Stimulated activated CD8-positive, alpha-beta memory T cell treated with anti-CD3 and anti-CD28 coated beads, Interleukin-7, amount 100 ng/mL, for 48 hours (primary cell): ENCODE measurements at places on chromosomes 16 and 17.
A peak's percentile ranks its signal among the peaks of the same experiment; 100 is the strongest.

GRCh38 chr16:89198417-89199240, 1.7 kb downstream of the SLC22A31 start:
- no peak for DNase-seq

DNA sequence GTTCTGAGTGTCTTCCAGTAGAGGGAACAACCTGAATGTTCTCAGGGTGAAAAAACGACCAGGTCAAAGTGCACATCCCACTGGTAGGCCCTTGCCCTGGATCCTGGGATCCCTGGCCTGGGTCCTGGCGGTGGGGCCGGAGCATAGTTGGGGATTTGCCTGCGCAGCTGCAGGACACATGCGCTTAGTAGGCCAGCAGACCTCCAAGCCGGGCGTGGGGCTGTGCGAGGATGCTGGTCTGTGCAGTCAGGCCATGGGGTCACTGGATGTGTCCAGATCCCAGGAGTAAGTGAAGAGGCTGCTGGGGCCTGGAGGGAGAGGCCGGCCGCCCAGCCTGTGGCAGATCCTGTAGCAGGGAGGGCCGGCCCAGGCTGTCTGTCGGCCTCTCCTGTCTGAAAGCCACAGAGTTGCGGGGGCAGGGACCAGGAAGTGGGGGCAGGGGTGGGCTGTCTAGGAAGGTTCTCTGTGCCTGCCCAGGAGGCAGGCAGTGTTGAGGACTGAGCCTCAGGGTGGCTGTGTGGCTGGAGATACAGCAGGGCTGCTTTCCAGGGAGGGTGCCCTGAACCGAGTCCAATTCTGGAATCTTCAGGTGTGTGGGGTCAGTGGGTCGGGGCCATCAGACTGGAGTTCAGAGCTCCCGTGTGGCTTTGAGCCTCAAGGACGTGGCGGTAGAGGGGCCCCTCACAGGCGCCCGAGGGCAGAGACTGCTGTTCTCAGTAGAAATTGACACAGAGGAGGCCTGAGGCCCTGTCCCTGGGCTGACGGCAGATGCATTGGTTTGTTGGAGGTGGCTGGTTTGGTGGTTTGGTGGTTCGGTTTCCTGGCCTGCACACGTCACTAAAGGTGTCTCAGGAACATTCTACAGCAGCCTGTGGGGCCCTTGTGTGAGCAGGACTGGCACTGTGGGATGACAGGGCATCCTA, 17.2 kb upstream of the NUDT16L1 start:
- DNase-seq, result no peak

DNA sequence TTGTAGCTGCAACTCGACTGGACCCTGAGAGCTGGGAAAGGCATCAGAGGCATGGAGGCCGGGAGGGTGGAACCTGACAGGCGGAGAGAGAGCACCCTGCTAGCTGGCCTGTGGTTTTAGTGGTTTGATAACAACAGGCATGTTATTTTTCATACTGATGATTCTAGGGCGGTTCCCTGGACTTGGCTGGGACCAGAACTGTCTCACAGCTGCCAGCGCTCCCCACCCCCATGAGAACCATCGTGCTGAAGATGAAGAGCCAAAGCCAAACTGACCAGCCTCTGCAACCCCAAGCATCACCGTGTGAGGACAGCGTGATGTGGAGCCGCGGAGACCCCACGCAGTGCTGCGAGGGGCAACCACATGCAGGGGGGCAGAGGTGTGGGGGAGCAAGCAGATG, 28.5 kb downstream of the MXRA7 start:
- no peak for DNase-seq

DNA sequence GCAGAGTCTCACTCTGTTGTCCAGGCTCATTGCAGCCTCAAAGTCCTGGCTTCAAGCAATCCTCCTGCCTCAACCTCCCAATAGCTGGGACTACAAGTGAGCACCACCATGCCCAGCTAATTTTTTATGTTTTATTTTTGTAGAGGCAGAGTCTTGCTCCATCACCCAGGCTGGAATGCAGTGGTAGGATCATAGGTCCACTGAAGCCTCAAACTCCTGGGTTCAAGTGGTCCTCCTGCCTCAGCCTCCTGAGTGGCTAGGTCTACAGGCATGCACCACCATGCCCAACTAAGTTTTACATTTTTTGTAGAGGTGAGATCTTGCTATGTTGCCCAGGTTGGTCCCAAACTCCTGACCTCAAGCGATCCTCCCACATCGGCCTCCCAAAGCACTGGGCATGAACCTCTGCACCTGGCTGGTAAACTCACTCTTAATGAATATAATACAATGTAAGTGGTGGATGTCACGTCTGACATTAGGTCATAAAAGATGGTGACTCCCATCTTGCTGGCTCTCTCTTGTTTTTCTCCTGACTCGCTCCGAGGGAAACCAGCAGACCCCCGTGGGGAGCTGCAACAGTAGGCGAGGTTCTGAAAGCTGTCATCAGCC, 126.2 kb downstream of the IRX3 start:
- no peak for DNase-seq

DNA sequence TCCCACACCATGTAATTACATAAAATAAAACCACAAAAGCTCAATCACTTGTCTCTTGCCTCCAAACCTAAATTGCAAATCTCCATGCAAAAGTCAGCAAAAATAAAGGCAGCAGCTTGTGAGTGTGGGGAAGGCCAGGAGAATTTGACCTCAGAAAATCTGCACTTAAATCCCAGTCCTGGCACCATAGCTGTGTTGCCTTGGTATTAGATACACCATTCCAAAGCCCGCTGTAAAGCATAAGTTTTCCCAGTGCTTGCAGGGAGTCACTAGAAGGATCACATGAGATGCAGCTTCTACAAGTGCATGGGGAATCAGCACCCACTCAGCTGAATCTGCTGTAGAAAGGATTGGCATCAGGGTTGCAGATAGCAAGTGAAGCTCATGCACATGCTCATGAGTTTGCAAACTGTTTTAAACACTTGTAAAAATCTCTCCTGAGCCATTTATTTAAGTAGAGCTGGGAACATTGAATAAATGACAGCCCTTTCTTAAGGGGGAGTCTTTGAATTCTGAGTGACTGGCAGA, 495.0 kb upstream of the HSBP1 start:
- DNase-seq, result no peak

DNA sequence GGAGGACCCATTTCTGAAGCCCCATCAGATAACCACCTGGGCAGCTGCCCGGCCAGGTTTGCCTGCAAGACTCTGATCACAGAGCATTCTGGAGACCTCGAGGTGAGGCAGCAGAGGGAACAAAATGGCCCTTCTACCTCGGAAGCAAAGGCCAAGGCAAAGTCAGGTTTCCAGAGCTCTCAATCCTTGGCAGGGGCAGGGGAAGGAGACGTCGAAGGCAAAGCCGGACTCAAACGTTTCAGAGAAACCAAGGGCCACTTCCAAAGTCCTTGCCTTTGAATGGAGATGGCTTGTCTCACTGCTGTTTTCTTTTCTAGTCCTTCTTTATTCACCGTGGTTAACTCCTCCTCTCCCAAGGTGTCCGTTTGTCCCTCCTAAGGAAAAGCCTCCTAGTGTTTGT, 355.3 kb downstream of the SOX9 start:
- DNase-seq, result no peak

GRCh38 chr16:67915831-67916723, 15.6 kb downstream of the CTRL start:
- no peak for DNase-seq

- no peak for DNase-seq
Measured at GRCh38 chr17:58747674-58748073, 8.0 kb upstream of the PPM1E start.

DNA sequence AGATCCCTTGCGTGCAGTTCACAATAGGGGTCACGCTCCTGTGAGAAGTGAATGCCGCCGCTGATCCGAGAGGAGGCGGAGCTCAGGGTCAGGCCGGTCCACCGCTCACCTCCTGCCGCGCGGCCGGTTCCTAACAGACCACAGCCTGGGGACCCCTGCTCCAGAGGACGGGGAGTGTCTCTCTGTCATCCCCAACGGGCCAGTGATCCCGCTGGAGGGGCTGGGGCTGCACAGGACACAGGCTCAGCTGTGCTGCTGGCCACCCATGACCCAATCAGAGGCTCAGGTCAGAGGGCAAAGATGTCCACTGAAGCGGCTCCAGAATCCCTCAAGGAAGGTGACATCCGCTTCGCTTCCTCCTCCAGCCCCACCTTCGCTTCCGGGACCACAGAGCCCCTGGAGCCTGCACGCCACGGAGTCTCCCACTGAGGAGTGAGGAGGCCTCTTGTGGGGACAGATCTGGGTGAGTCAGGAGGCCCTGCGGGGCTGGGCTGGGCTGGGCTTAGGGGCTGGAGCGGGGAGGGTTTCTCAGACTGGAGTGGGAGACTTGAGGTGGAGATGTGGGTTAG, 115.4 kb downstream of the METRNL start:
- DNase-seq, result peak; percentile 25

- DNase-seq, result no peak
Measured at GRCh38 chr16:23500862-23501225, 9.4 kb downstream of the GGA2 start.

DNA sequence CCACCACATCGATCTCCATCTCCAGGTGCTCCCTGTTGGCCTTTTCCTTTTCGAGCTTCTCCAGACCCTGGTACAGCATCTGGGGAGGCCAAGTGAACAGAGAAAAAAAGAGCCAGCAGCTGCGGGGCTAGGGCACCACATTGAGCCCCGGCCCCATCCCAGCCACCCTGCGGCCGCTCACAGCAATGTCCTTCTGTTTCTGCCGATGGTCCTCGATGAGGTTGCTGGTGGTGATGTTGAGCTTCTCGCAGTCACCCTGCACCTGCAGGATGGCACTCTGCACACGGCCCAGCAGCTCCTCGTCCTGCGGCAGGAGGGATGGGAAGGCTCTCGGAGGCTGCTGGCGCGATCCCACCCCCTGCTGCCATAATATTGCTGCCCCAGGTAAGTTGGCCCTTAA, 15.5 kb downstream of the UBALD2 start:
- DNase-seq, result no peak

DNA sequence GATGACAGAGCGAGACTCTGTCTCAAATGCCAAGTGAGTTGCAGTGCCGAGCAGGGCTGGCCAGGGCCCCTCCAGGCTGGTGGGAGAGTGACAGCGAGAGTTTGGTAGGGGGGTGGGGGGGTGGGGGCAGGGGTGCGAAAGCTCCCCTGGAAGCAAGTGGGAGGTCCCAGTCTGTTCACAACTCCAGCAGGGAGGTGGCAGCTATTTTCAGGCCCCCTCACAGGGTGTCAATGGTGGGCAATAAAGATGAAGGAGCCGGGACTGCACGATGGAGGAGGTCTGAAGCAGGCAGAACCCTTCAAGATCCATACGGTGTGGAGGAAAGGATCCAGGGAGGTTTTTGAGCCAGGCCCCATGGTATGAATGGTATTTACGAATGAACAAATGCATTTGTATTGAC, 83.7 kb downstream of the PGS1 start:
- no peak for DNase-seq

- no peak for DNase-seq
Measured at GRCh38 chr17:40402668-40403067, 15.0 kb downstream of the TOP2A start.

DNA sequence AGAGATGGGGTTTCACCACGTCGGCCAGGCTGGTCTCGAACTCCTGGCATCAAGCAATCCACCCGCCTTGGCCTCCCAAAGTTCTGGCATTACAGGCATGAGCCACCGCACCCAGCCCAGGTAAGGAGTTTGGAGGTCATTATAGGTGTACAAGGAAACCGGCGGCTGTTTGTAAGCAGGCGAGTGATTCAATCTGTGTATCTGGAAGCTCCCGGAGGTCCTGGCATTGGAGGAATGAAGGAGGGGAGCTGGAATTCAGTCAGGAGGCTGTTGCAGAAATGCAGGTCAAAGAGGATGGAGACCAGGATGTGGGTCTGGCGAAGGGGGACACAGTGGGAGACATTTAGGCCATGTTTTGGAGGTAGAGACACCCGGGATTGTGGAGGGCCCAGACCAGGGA, 18.8 kb downstream of the CDC42EP4 start:
- DNase-seq, result no peak

DNA sequence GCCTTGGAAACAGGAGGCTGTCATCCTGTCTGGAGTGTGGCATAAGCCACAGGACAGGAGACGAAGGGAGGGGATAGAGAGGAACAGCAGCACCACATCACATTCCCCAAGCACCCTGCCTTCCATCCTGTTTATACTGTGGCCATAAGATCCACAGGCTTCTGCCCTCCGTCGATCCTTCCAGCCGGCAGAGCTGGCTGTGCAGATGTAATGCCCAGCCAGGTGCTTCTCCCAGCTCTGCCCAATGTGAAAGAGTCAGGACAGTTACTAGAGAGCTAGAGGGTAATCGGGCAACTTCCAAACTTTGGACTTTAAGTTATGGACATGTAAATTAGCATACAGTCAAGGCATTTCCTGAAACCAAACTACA, 368.4 kb downstream of the SOX9 start:
- no peak for DNase-seq

- no peak for DNase-seq
Measured at GRCh38 chr17:81418710-81419318, 23.6 kb downstream of the BAHCC1 start.

DNA sequence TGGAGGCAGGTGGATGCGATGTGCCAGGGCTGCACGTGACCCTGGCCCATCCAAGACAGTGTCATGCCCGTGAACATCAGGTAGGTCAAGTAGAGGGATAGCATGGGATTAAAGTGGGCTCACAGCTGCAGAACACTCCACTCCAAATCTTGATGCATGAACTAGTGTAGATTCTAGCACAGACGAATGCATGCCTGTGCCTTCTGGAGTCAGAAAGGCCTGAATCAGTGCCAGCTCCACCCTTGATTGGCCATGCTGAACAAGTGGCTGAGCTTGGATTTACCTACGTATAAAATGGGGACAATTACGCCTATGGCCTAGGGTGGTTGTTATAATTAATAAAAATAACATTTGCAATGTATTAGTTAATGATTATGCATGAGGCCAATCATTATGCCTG, 10.6 kb downstream of the IRX3 start:
- no peak for DNase-seq

DNA sequence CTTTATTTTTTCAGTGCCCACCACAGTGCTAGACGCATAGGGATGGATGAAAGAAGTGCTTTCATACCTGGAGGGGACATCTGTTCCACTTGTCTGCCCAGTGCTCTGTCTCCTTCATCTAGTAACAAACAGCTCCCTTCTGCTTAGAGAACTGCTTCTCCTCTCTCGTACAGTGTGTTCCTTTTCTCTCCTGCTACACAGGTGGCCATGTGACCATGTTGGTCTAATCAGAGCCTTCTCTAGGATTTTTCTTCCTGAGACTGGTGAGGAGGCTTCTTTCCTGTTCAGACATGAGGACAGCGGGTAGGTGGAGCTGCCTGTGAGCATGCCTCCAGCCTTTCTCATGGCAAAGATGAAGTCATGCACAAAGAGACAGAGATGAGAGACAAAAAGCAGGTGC, 182.7 kb downstream of the TMEM132E start:
- no peak for DNase-seq
